Stimulated activated CD4-positive, alpha-beta T cell treated with anti-CD3 and anti-CD28 coated beads, Interleukin-2, amount 100 ng/mL, for 48 hours (primary cell): ENCODE measurements at places on chromosomes 3 and 15.

DNA sequence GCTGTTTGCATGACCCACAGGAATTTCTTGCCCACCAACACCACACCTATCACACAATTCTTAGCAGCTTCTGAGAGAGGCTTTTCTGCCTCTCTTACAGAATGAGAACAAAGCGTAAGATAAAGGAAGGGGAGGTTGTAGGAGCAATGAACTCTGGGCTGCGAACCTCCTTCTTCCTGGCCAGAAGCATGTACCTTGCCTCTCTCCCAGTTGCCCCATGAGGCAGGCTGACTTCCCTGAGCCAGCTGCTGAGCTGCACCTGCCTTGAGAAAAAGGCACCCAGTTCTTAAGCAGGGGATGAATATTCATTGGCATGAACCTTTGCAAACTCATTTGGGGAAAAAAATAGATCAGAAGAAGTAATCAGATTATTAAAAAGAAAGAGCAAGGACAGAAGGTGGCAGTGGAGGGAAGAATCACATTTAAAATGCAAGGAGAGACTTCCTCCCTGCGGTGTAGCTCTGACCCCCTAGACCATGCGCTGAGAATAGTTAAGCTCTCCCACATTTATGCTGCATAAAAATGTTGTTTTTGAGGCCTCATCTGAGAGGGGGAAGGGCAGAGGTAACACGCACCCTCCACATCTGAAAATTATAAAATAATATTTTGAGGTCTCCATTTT lies 304.8 kb downstream of the EPHB1 start:
- DNase-seq: no peak

GRCh38 chr15:101353240-101353639 lies 58.2 kb upstream of the SNRPA1 start:
- no peak for DNase-seq

GRCh38 chr3:194879126-194879877 lies 193.6 kb downstream of the FAM43A start:
- no peak for DNase-seq

- no peak for DNase-seq
These were observed 212.4 kb upstream of the POU1F1 start for GRCh38 chr3:87488765-87489164.

GRCh38 chr3:178714925-178715832 lies 178.9 kb downstream of the KCNMB2 start:
- no peak for DNase-seq

DNA sequence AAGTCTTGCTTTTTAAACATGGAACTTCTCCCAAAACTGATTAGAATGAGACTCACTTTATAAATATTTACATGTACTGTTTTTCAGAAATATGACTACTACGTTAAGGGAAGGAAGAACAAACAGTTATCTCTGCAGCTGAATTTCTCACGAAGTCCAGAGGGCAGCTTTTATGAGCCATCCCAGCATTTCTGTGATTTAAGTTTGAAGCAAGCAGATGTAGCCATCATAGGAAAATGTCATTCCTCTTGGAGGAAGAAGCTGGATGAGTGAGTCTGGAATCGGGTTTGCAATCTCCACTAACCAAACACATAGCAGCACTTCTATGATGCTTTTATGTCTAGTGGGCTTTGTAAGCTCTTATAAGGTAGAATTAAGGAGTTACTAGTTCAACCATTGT lies 53.7 kb downstream of the SCN11A start:
- no peak for DNase-seq

DNA sequence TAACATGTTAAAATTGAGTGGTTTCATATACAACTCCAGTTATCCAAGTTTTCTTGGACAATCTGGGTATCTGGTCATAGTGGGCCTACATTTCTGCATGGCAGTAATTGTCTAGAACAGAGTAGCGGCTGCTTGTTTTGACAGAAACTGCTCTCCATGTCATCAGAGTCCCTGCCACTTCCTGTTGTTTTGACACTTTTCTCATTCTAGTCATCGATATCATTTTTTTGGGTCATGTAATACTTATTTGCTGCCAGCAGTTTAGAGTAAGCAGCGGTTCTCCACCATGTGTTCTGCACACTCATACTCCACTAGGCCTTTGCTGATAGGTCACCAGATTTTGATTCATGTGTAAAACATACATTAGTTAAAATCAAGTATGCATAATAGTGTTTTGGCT lies 81.5 kb downstream of the SLC25A26 start:
- DNase-seq: no peak

DNA sequence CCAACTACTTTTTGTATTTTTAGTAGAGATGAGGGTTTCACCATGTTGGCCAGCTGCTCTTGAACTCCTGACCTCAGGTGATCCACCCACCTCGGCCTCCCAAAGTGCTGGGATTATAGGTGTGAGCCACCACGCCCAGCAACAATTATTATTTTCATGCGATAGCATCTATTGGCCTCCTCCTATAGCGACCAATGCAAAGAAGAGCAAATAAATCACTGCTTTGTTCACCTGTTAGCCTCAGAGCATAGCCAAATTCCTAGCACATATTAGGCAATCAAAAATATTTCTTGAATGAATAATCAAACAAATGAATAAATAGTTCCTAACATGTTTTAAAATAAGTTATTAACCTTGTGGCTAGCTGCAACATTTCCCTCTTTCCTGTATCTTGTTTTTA lies 36.8 kb upstream of the TNFSF10 start:
- DNase-seq: no peak

DNA sequence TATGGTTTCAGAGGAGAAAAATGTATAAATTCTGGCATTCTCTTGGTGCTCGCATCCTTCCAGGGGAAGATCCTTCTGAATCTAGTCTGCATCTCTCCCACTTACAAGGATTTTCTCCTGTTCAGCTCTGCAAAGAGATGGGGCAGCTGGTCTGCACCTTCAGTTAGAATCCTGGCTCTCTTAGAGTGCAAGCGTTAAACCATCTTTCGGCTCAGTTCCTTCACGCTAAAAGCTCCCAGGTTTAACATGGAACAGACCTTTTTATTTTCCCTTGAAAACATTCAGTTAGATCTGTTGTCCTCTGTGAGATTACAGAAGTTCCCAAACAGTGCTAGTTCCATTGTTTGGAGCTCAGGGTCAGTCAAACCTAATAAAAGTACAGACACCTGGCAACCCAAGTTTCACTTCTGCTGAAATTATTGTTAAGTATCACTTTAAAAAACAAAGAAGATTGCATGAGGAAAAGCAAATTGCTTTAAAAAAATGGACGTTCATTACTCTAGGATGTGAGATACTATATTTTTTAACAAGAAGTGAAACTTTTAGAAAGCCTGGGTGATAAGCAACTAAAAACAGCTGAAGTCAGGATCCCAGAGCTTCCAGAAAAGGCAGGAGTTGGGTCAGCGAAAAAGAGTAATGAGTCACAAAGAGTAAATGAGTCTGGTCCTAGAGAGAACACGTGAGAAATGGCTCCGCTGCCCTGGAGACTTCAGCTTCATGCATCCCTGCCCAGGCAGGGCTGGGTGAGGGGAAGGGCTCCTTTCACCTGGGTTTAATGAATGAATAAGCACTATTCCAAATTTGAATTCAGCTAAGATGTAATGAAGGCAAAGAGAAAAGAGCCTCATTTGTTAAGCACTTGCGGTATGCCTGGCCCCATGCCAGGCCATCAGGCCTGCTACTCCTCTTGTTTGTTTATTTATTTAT lies 63.3 kb downstream of the ABTB1 start:
- DNase-seq: no peak

DNA sequence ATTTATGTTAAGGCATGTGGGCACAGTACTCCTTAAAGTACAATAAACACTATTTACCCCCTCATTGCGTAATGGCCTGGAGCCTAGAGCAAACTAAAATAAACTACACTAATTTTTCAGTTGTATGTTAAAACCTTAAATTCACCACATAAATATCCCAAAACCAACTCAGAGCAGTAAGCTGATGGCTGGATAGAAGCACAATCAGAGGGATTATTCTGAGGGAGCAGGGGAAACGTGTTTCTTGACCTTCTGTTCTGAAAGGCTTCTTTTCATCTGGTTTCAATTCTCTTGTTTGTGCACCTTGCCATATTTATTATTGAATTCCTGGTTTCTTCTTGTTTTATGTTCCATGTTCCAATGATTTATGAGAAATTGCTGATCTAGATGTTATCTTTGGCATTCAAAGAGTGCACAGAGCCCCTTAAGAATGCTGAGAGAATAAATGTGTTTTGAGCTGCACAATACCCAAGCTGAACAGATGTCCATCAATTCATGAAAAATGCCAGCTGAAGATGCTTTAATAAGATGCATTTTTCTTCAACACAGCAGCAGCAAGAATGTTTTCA lies 29.6 kb downstream of the RPL22L1 start:
- no peak for DNase-seq

- DNase-seq: no peak
These were observed 9.1 kb downstream of the VPS8 start for GRCh38 chr3:184821034-184821433.

DNA sequence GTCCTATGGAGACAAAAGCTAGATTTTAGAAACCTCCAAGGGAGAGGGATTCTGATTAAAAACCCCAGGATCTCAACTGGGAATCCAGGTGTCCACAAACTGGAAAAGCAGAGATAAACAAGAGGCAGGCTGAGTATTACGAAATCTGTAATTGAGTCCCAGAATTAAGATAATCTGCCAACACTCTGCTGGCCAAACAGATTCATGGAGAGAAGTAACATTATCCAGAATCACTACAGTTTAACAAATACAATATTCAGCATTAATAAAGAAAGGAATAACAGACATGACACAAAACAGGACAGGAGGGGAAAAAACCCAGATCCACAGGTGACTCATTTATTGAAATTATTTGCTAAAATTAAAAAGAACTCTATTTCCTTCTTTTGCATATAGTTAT lies 227.2 kb upstream of the NANOGP8 start:
- DNase-seq: no peak

DNA sequence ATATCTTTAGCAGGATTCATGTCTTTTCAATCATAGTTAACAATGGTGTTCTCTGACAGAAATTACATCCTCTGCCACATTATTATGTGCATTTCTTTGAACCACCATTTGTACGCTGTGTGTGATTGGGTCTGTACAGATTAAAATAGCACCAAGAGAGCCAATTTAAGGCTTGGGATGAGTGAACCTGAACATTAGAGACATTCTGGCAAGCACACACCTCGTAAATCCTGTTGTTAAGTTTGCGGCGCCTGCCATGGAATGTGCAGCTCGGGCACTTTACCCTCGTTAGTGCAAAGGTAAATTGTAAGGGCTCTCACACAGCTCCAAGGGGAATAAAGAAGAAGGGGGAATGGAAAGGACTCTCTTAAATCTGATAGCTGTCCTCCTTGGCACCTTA lies 482.4 kb upstream of the DPPA4 start:
- no peak for DNase-seq

DNA sequence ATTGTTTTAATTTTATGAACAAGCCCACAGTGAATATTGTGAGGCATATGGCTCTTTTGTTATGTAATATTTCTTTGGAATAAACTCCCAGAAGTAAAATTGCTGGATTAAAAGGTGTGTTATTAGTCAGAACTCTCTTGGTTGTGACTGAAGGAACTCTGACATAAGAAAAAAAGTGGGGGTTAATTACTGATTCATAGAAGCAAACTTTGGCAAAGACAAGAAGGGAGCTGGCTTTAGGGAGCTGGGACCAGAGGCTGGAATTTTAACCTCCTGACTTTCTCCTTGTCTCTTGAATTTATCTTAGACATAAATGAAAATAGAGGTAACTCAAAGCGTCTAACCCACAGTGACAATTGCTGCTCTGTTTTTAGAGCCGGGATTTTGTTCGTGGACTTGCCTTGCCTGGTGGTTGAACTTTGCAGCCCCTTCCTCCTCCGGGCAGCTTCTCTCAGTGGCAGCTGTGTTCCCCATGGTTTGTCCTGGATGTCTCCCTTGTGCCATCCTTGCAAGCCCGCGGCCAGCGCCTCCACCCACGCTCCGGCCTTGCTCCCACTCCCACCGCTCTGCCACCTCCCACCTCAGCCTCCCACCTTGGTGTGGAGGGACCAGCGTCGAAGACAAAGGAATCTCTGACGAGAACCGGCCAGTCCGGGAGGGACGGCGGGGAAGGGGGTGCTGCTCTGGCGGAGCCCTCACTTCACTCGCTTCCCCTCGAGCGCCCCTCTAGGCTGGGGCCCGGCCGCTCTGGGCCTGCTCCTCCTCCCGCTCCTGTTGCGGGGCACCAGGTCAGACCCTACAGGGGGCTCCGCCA lies 28.0 kb downstream of the ARHGAP31 start:
- DNase-seq: peak; percentile 13

- DNase-seq: no peak
These were observed 26.3 kb downstream of the ARHGEF3 start for GRCh38 chr3:56775445-56775837.

DNA sequence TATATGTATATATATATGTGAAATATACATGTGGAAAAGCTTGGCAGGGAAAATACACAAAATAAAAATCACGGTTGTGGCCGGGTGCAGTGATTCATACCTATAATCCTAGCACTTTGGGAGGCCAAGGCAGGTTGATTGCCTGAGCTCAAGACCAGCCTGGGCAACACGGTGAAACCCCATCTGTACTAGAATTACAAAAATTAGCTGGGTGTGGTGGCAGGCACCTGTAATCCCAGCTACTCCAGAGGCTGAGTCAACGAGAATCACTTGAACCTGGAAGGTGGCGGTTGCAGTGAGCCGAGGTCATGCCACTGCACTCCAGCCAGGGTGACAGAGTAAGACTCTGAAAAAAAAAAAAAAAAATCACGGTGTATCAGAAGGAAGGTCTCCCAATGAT lies 20.8 kb upstream of the ARHGEF3 start:
- DNase-seq: no peak

DNA sequence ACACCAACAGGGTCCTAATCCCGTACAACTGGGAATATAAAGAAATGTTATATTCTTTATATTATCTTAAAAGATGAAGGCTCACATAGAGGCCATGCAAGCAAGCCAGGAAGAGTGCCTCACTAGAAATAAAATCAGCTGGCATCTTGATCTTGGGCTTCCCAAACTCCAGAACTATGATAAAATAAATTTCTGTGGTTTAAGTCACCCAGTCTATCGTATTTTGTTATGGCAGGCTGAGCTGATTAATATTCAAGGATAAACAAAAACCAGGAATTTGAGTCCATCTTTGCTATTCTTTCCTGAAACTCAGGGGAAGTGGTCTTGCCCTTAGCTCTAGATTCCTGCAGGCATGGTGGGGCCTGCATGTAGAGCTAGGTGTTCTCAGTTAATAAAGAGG lies 42.7 kb downstream of the ATOSA start:
- DNase-seq: no peak

DNA sequence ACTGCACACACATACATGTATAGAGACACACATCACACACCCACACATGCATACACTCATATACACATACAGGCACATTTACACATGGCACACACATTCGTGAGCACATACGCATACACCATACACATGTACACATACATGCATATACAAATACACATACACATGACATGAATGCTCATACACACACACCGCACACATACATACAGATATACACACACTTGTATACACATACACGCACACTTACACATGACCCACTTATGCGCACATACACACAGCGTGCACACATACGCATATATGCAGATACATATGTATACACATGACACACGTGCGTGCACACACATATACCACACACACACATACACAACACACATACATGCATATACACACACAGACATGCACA lies 162.7 kb downstream of the LRRK1 start:
- no peak for DNase-seq

- no peak for DNase-seq
These were observed 652 bp downstream of the ISLR2 start for GRCh38 chr15:74130849-74131627.

- DNase-seq: no peak
These were observed 18.9 kb downstream of the EFCAB12 start for GRCh38 chr3:129409541-129409940.

GRCh38 chr15:52679232-52680040 lies at the start of gene ATOSA:
Gene ATOSA, minus strand, starts transcription at chr15:52679388. Its CDS starts 1,367 bp downstream, at chr15:52678021.
- DNase-seq: peak; percentile 80
